ENCODE measurements at places on chromosomes 3 and 15. TPM values are rescaled to one million over a fixed set of nuclear protein-coding genes. Genes with fewer than 3 reads are reported as not detected.

DNA sequence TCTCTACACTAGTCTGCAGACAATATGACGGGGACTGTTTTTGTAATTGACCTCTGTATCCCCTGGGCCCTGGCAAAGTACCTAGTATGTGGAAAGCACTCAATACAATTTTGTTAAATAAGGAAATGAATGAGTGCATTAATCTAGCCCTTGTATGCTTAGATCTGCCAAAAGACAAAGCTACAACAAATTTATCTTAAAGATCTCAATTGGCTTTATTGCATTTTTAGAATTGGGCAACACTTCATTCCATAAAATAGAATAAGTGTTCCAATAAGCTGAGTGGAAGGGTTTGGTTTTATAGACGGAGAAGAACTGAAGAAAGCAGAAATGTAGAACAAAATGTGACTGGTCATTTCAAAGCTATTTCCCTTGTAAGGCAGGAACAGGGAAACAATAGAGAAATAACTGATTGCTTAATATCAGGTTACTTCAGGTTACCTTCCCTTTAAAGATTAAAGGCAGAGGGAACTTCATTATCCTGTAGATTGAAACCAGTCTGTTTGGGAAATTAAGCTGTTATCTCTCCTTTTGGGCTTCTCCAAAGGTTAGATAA lies 108.3 kb upstream of the MME start:
- DNase-seq: no peak
- no peaks in the 10 kb centered on the region for H3K27me3 ChIP-seq
- peak overlapping the region; percentile 10 for H3K27ac ChIP-seq
- H3K36me3 ChIP-seq: no peaks in the 10 kb centered on the region
- H3K4me3 ChIP-seq: no peak overlapping the region

DNA sequence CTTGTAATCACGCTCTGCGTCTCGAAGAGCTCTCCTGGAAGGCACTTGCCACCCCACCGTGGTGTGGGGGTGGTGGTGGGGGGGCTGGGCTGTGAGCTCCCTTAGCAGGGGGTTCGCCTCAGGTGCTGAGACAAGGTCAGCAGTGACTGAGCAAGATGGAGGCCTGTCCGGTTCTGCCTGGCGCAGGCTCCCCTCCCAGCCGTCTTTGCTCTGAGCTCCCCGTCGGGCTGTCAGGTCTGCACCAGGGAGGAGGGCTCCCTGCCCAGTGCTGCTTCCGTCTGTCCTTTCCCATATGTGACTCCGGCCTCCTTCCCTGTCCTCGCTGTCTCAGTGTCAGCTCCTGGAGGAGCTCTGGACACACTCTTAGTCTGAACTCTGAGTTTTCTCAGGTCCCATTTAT lies 80.0 kb downstream of the PLXNA1 start:
- no peak overlapping the region for H3K4me3 ChIP-seq
- H3K4me1 ChIP-seq: no peaks in the 10 kb centered on the region
- no peaks in the 10 kb centered on the region for H3K27me3 ChIP-seq
- no peak for DNase-seq
- no peak overlapping the region for H3K27ac ChIP-seq

GRCh38 chr3:61463191-61463590 lies 98.2 kb upstream of the PTPRG start:
- H3K27ac ChIP-seq: no peak overlapping the region
- H3K36me3 ChIP-seq: no peaks in the 10 kb centered on the region
- no peaks in the 10 kb centered on the region for H3K4me1 ChIP-seq
- no peak overlapping the region for H3K4me3 ChIP-seq
- DNase-seq: no peak
- H3K27me3 ChIP-seq: no peaks in the 10 kb centered on the region

- no peaks in the 10 kb centered on the region for H3K36me3 ChIP-seq
- no peaks in the 10 kb centered on the region for H3K27me3 ChIP-seq
- DNase-seq: no peak
- no peaks in the 10 kb centered on the region for H3K4me1 ChIP-seq
Measured at GRCh38 chr3:39268549-39268900, 11.3 kb downstream of the CX3CR1 start.

- no peaks in the 10 kb centered on the region for H3K27me3 ChIP-seq
- peak overlapping the region; percentile 74 for H3K4me3 ChIP-seq
- H3K27ac ChIP-seq: peak overlapping the region; percentile 95
- DNase-seq: no peak
- H3K4me1 ChIP-seq: peaks cover 25% of the 10 kb centered on the region
- peaks cover 12% of the 10 kb centered on the region for H3K36me3 ChIP-seq
Measured at GRCh38 chr3:53892286-53892637, 603 bp upstream of the SELENOK start.

DNA sequence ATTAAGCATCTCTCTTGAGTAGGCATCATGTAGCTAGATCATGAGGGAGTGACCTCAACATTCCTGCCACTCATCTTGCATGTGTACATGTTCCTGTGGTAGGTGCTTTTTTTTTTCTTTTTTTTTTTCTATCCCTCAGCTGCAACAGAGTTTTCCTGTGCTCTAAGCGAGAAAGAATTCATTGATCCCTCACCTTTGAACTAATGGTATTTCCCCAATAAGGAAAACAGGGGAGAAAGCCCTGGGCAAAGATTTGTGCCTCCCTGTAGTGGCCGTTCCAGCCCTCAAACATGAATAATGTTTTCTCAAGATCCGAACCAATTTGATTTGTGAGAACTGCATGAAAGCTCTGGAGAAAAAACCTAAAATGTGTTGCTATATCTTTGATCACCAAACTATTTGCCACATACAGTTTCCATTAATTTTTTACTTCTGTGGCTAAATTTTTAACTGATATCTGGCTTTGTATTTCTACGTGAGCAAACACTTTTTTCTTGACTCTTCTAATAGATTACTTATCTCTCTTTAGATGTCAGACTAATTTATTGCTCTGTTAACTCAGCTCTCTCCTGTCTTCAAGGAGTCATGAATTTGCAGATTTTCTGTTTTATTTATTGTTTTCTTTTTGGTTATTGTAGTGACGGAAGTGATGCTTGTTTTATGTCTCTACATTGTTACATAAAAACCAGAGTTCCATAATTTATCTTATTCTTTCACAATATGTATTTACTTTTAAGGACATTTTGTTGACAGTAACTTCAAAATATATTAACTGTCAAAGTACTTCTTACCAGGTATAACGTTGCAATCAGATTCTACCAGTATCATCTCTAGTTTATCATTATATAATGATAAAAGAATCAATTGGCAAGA lies 1396.5 kb downstream of the OTOL1 start:
- no peaks in the 10 kb centered on the region for H3K36me3 ChIP-seq
- no peak overlapping the region for H3K4me3 ChIP-seq
- no peak for DNase-seq

GRCh38 chr3:122469659-122470058 lies 45.1 kb downstream of the KPNA1 start:
- no peak overlapping the region for H3K4me3 ChIP-seq
- H3K4me1 ChIP-seq: peaks cover 28% of the 10 kb centered on the region
- peaks cover 16% of the 10 kb centered on the region for H3K36me3 ChIP-seq
- no peaks in the 10 kb centered on the region for H3K27me3 ChIP-seq
- no peak for DNase-seq

- no peaks in the 10 kb centered on the region for H3K36me3 ChIP-seq
- H3K4me3 ChIP-seq: no peak overlapping the region
- no peaks in the 10 kb centered on the region for H3K27me3 ChIP-seq
- H3K4me1 ChIP-seq: no peaks in the 10 kb centered on the region
Measured at GRCh38 chr3:42514876-42515275, 12.4 kb downstream of the VIPR1 start.

DNA sequence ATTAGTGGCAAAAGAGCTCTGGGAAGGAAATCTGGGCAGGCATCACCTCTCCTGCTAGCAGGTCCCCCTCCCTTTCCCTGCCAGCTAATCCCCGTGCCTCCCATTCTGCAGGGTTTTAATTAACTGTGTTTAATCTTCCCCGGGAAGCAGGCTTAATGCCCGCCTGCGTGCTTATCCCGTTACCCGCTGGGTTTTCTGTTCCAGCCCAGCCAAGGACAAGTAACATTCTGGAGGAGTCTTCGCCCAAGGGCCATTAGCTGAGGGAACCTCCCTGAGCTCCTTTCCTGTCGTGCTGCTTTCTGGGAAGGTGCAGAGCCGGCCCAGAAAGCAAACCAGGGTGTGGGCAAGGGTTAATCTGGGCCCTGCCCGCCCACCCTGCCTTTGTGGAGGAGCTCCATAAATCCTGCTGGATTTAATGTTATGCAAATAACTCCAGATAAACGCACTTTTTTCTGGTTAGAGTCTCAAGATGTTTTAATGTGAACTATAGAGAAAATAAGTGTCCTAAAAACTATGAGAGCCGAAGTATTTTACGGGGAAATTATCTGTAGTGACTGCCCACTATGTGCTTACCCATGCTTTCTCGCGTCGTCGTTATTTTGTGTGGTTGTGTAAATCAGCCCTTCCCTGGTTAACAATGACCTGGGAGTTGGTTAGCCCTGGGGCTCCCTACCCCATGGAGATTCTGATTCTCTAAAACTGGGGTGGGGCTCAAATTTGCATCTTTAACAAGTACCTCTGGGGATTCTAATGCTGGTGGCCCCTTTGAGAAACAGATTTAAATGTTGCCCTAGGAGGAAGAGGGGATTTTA lies 25.9 kb downstream of the TRIM71 start:
- no peaks in the 10 kb centered on the region for H3K27me3 ChIP-seq
- no peaks in the 10 kb centered on the region for H3K4me1 ChIP-seq
- DNase-seq: no peak
- no peaks in the 10 kb centered on the region for H3K36me3 ChIP-seq

The ITPKA gene
- 0.97 TPM for total RNA-seq

The GABRA5 gene
- 103 TPM for total RNA-seq

The NR1I2 gene
- total RNA-seq: 0.46 TPM

The C2CD4A gene
- total RNA-seq: not detected

The SLC15A2 gene
- total RNA-seq: 2.1 TPM
